Activated T-helper 2 cell treated with anti-CD3 and anti-CD28 coated beads, Interferon-gamma antibody, Interleukin-2, Interleukin-4, amounts not matched to agents 10 μg/mL and 5 μg/mL and 100 μg/mL, durations not matched to agents 14 hours and 24 hours and 36 hours (primary cell): ENCODE measurements at places on chromosomes 11 and 22. TPM values are rescaled to one million over a fixed set of nuclear protein-coding genes. Genes with fewer than 3 reads are reported as not detected.

- no peak overlapping the region for H3K4me3 ChIP-seq
- DNase-seq, result no peak
- H3K4me1 ChIP-seq, result peaks cover 9% of the 10 kb centered on the region
- no peak overlapping the region for H3K27ac ChIP-seq
Measured at GRCh38 chr11:45166604-45166897, 20.1 kb downstream of the PRDM11 start.

Gene OR2AG1
- not detected in 2 replicates for total RNA-seq

DNA sequence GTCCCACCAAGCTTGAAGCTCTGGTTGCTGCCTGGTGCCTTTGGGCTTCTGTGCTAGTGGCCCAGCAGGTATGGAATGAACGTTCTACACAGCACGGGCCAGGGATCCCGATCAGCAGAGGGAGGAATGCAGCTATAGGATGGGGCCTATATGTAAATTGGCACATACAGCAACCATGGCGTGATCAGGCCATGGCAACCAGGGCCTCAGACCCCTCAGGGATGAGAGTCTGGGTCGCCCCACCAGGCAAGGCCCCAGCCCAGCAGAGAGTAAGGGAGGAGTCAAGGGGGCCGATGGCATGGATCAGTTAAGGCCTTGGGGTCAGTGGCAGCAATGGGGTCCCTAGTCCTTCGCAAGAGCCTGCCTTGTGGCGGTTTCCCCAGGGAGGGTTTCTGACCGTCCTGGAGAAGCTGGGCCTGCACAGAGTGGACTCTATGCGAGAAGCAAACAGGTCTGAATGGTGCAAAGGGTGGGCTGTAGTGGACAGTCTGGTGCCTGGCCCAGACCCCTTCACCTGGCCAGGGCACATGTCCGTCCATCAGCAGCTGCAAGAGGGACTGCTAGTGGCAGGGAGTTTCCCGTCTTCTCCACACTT is 98.6 kb downstream of the RPS6KA4 start:
- DNase-seq, result no peak
- no peaks in the 10 kb centered on the region for H3K4me1 ChIP-seq
- H3K27ac ChIP-seq, result no peak overlapping the region
- no peaks in the 10 kb centered on the region for H3K36me3 ChIP-seq

GRCh38 chr22:28443526-28443876 is 236.1 kb downstream of the TTC28 start:
- H3K27ac ChIP-seq, result no peak overlapping the region
- no peak for DNase-seq
- H3K27me3 ChIP-seq, result peaks cover 22% of the 10 kb centered on the region
- H3K36me3 ChIP-seq, result no peaks in the 10 kb centered on the region
- H3K4me3 ChIP-seq, result peak overlapping the region; percentile 78
- H3K4me1 ChIP-seq, result peaks cover 16% of the 10 kb centered on the region

Gene F2
- 0.11 TPM in 1 of 2 replicates, not detected in the other for total RNA-seq

Gene HORMAD2
- total RNA-seq, result 0.48 and 0.53 TPM in 2 replicates

Gene TMEM45B
- 0.27 and 0.39 TPM in 2 replicates for total RNA-seq

DNA sequence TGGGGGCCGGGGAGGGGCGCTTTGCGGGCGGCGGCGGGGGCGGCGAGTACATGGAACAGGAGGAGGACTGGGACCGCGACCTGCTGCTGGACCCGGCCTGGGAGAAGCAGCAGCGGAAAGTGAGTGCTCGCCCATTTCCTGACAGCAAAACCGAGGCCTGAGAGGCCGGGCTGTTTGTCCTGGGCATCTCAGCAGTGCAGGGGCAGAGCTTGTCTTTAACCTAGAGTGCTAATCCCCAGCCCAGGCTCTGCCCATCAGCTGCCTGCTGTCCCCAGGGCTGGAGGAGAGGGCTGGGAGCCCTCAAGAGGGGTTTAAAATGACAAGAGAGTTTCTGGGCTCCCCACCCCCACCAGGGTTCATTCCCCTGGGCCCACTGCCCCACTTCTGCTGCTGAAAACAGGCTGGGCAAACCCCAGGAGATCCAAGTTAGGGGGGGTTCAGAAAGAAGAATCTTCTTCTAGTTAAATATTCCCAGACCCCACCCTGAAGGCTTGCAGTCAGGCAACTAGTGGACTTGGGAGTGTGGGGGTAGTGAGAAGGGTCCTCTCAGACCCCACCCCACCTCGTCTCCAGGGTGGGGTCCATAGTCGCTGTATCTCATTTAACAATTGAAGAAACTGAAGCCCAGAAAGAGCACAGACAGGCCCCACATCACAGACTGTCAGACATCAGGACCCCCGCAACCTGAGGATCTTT is 411 bp downstream of the ACTN3 start:
- no peak for DNase-seq
- peak overlapping the region; percentile 79 for H3K4me3 ChIP-seq
- H3K27ac ChIP-seq, result no peak overlapping the region
- peaks cover 15% of the 10 kb centered on the region for H3K27me3 ChIP-seq
- peaks cover 11% of the 10 kb centered on the region for H3K36me3 ChIP-seq

Gene SCN2B
- 0.02 TPM in 1 of 2 replicates, not detected in the other for total RNA-seq

- H3K27ac ChIP-seq, result no peak overlapping the region
- peaks cover 5% of the 10 kb centered on the region for H3K4me1 ChIP-seq
- H3K36me3 ChIP-seq, result no peaks in the 10 kb centered on the region
Measured at GRCh38 chr11:32388871-32389770, 46.2 kb downstream of the WT1 start.

- H3K36me3 ChIP-seq, result no peaks in the 10 kb centered on the region
- no peak for DNase-seq
- H3K27me3 ChIP-seq, result peaks cover 40% of the 10 kb centered on the region
- no peaks in the 10 kb centered on the region for H3K4me1 ChIP-seq
- no peak overlapping the region for H3K27ac ChIP-seq
Measured at GRCh38 chr11:27465629-27466028, 7.0 kb downstream of the LGR4 start.

GRCh38 chr11:64235437-64236161 is 1.2 kb downstream of the VEGFB start:
- no peak for DNase-seq
- peaks cover 18% of the 10 kb centered on the region for H3K4me1 ChIP-seq
- no peaks in the 10 kb centered on the region for H3K27me3 ChIP-seq

GRCh38 chr11:59754494-59754858 is 700 bp upstream of the STX3 start:
- H3K27ac ChIP-seq, result peak overlapping the region; percentile 61
- peaks cover 20% of the 10 kb centered on the region for H3K27me3 ChIP-seq
- peak overlapping the region; percentile 92 for H3K4me3 ChIP-seq
- DNase-seq, result no peak
- peaks cover 3% of the 10 kb centered on the region for H3K36me3 ChIP-seq

GRCh38 chr11:78211565-78211964 is 22.8 kb downstream of the USP35 start:
- no peak for DNase-seq
- H3K27me3 ChIP-seq, result no peaks in the 10 kb centered on the region
- peaks cover 62% of the 10 kb centered on the region for H3K36me3 ChIP-seq
- H3K4me3 ChIP-seq, result no peak overlapping the region

Gene VPREB3
- 0.55 TPM in 1 of 2 replicates, not detected in the other for total RNA-seq

- no peak for DNase-seq
- no peak overlapping the region for H3K4me3 ChIP-seq
- H3K27ac ChIP-seq, result no peak overlapping the region
- no peaks in the 10 kb centered on the region for H3K36me3 ChIP-seq
Measured at GRCh38 chr11:7575841-7576725, 62.3 kb downstream of the PPFIBP2 start.

DNA sequence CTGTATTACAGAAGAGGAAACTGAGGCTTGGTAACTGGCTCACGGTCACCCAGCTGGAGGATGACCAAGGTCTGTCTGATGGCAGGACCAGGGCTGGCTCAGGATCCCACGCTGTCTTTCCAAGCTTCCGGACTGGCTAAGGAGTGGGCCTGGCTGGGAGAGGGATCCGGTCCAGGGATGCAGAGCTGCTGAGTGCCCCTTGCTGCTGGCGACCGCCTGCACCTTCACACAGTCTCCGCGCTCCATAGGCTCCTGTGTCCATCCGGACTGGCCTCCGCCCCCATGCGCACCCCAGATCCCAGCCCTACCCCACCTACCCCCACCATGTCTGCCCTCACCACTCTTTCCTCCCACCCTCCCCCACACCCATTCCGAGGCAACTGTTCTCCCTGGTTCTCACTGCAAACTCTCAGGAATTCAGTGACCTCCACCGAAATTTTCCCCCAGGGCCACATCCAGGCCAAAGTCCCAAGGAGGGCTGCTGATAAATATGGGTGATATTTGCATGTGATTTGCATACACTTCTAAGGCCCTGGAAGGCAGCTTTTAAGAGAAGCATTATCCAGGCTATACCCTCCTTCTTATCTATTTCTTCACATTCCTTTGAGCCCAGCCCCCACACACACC is 48.5 kb upstream of the SLC35C1 start:
- no peak overlapping the region for H3K4me3 ChIP-seq
- H3K27me3 ChIP-seq, result peaks cover 7% of the 10 kb centered on the region
- no peak overlapping the region for H3K27ac ChIP-seq
- no peaks in the 10 kb centered on the region for H3K4me1 ChIP-seq

Gene KRTAP5-11
- total RNA-seq, result not detected in 2 replicates
